Transverse colon (tissue), 4 donors: ENCODE measurements at places on chromosomes 5 and 9. TPM values are rescaled to one million over a fixed set of nuclear protein-coding genes. Genes with fewer than 3 reads are reported as not detected.

DNA sequence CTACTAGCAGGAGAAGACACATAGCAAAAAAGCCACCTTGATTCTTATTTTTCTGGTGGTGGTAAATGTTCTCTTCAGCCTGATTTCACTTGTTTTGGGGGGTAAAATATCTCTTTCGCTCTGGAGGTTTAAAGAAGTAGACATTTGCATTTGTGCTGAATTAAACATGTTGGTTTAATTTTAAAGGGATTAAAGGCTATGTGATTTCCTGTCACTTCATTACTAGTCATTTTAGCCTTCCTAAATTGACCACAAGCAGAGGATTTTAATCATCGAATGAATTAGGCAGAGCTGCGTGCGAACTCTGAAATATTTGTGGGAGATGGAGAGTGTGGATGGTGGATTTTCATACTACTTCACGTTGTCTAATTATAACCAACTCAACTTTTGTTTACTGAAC lies 4.8 kb downstream of the RASGRF2 start:
- DNase-seq, result no peak

- no peak for DNase-seq
These were observed 60.2 kb downstream of the WNK2 start for GRCh38 chr9:93244101-93244500.

GRCh38 chr5:146772881-146773466 lies 105.6 kb downstream of the PPP2R2B start:
- DNase-seq, result no peak

DNA sequence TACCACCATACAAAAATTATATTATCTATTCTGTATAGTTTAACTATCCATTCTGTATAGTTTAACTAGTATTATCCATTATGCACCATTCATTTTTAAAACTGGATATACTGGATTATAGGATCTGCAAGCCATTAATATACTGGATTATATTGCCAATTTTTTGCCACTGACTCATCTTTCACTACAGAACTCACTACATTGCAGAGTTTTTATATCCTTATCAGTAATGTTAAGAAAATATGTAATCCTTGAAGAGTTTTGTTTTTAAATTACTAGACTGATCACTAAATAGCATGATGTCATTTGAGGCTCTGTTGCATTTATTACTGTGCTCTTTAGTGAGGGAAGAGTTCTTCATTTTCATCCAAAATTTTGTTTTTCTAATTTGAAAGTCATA lies 109.8 kb upstream of the SNX2 start:
- no peak for DNase-seq

DNA sequence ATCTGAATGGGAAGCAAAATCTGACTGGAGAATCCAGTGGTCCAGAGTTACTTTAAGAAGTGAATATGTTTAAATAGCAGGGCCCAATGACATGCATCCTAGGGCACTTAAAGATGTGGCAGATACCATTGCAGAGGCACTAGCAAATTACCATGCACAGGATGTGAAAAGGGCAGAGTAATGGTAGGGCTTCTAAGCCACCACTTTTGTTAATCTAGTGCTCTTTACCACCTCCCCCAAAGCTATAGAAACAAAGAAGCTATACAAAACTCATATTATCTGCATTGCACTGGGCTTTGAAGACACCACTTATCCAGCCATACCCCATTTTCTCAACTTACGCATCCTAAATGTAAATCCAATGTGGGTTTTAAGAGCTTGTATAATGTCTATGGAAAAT lies 81.2 kb downstream of the ZCCHC7 start:
- no peak for DNase-seq

GRCh38 chr5:138463419-138464007 lies 1.8 kb upstream of the EGR1 start:
- peak; percentile 41 for DNase-seq

DNA sequence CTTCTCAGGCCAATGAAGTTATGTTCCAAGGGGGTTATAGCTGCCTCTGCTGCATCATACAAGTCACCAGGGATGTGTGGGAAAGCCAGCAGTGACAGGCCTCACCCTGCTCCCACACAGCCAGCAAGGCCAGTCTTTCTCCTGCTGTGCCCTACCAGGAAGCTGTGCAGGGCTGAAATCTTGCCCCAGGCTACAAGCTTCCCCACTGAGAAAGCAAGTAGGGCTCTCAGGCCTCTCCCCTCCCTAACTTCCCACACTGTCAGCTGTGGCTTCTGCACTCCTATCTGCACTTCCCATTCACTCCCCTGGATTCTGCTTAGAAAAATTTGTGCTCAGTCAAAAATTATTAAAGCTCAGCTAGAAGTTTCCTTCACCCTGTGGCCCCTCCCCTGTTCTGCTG lies 611.2 kb upstream of the ZNF608 start:
- DNase-seq, result no peak

DNA sequence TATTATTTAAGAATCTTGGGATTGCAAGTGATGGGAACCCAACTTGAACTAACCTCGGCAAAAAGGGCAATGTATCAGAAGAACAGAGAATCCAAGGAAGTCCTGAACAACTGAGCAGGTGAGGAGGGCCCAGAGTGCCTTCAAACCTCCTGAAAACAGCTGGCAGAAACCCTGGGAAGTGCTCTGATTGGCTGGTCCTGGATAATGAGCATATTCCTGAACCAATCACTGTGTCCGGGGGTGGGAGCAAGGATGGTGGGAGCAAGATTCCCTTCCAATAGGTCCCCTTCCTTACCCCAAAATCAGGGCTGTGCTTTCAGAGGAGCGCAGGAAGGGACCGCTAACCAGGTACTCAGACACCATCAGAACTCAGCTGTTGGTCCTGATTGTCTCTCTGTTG lies 31.9 kb upstream of the TBC1D2 start:
- no peak for DNase-seq

DNA sequence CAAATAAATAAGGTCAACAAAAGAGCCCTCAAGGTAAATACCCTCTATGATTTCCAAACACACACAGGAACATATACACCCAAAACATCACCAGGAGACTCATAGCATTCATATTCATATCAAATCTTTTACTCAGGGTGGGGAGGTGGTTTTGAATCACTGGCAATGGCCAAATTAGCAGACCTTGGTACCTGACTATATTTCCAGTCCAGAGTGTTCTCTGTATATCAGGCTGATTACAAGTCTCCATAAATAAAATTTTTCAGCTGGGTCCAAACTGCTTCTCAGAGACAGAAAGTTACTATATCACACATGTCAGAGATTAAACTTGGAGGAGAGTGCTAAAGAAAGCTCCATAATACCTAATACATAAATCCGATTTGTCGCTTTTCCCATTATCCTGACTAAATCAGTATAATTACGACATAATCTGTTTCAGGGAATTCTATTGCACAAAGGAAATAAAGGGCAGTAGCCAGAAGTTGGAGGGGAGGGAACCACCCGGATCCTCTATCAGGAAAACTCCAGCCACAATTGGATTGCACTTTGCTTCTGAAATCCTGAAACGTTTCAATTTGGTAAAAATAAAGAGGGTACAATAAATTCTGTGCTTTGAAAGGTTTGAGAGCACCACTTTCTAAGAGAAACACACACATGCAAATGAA lies 7.0 kb upstream of the GOLGA1 start:
- no peak for DNase-seq

- DNase-seq, result peak; percentile 11
These were observed 31.1 kb downstream of the OR2K2 start for GRCh38 chr9:111298731-111299598.

GRCh38 chr5:5558638-5559527 lies 136.4 kb downstream of the ICE1 start:
- DNase-seq, result no peak

GRCh38 chr5:64384765-64385164 lies 121.0 kb upstream of the RGS7BP start:
- no peak for DNase-seq

DNA sequence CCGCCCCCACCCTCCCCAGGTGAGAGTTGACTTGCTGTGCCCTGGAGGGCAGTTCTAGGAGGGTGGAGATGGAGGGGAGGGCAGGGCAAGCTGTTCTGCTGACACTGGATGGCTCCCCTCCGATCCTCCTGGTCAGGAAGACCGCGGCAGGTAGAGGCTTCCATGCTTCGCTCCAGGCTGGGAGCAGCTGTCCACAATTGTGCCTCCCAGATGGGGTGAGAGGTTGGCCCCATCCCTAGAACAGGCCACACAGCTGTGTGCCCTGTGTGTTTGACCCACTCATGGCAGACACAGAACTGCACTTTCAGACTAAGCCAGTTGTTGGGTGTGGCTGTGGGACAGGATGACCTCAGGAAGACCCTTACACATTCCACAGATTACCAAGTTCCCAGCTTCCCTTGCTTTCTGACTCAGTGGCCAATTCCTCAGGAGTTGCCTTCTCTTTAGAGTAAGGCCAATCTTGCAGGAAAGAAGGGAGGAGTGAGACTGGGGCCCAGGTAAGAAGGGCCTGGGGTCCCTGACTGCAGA lies 72.1 kb upstream of the HSPA9 start:
- no peak for DNase-seq

DNA sequence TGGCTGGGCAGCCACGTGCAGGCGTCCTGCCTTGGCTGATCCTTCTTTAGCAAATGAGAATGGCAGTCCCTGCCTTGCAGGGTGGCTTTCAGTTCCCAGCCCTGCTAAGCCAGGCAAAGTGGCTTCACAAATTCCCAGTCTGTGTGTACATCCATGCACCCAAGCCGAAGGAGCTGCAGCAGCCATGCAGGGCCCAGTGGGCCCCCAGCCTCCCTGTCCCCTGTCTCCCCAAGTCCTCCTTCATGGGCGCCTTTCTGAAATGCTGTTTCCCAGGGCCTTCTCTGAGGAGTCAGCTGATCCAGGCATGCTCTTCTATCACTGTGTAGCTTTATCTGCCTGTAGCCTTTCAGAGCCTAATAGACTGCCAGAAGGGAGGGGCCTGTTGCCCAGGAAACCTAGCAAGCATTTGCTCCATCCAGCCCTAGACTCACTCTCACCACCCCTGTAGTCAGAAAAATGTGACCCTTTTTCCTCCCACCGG lies 47.4 kb upstream of the SHC3 start:
- no peak for DNase-seq

GRCh38 chr9:100554935-100555401 lies 22.9 kb upstream of the CAVIN4 start:
- no peak for DNase-seq

DNA sequence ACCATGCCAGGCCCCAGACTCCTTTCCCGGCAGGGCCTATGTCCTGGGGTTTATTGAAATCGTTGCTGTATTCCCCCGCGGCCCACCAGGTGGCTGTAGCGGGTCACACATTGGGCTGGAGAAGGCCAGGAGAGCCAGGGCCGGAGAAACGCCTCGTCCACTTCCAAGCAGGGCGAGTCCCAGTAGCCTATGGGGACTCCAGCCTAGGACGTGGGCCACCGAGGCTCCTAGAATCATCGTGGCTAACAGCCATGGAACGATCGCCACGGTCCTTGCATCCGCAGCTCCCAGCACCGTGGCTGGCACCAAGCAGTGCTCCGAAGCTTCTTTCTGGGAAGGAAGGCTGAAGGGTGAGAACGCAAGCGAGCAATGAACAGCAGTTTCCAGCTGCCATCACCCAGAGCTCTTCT lies 87.7 kb downstream of the ENTREP1 start:
- DNase-seq, result peak; percentile 25

GRCh38 chr5:122921826-122922225 lies 76.4 kb downstream of the SNX24 start:
- DNase-seq, result no peak

- no peak for DNase-seq
These were observed 96.7 kb upstream of the MAMDC2 start for GRCh38 chr9:69946800-69947437.

DNA sequence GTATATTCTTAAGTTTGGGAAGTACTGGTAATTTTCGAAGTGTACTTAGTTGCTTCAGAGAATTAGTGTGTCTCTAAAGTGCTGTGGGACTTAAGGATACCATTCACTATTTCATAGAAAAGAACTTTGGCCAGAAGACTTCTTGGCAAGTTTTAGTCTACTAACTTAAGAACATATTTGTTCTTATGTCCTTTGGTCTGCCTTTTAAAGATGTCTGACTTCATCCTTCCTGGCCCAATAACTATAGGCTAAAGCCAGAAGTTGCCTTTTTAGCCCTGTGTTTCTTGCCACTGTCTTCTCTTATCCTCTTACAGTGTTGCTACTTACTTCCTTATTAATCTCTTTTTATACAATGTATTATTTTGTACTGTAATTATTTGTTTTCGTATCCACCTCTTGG lies 6.3 kb downstream of the RBM27 start:
- no peak for DNase-seq

- no peak for DNase-seq
These were observed 486 bp downstream of the NPDC1 start for GRCh38 chr9:137045294-137046087.

- no peak for DNase-seq
These were observed 133.6 kb downstream of the ATG10 start for GRCh38 chr5:82105457-82105856.

DNA sequence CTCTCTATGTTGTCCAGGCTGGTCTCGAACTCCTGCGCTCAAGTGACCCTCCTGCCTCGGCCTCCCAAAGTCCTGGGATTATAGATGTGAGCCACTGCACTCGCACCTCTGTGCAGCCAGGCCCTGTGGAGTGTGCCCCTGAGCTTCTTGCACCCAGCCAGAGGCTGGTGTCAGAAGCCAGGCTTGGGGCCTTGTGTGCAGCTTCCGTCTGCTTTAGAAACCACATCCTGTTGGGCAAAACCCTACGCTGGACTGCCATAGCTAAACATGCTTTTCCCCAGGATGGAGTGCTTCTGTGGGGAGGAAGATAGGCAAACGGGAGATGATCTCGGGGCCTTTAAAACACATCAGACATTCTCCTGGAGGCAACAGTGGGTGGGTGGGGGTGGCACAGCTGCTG lies 40.1 kb downstream of the PRRT1B start:
- DNase-seq, result peak; percentile 30

DNA sequence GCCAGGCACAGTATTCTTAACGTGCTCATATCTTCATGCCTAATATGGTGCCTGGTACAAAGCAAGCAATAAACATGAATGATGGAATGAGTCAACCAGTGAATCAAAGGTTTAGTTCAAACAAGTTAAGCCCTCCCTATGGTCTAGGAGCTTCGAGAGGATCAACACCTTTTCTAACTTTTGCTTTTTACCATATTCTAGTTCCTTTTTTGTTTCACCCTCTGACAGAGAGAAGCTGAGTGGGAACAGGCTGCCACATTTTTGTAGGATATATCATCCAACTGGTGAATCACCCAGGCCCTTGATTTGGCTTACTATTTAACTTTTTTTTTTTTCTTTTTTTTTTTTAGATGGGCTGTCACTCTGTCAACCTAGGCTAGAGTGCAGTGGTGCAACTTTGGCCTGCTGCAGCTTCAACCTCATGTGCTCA lies 39.3 kb upstream of the TNC start:
- DNase-seq, result no peak

GRCh38 chr9:129176701-129177442 lies 1.2 kb downstream of the IER5L start:
- DNase-seq, result no peak

Gene PCSK5
- total RNA-seq, result 110 TPM

Gene ENTREP1
- 23.2 TPM for total RNA-seq

Gene SNCAIP
- 2.2 TPM for total RNA-seq

Gene WNT8A
- total RNA-seq, result not detected

Gene CATSPER3
- total RNA-seq, result not detected

Gene SHC3
- 4.8 TPM for total RNA-seq

Gene SMIM33
- 0.64 TPM for total RNA-seq

Gene SAXO1
- total RNA-seq, result not detected

Gene HIGD2A
- 158 TPM for total RNA-seq

Gene CNOT8
- total RNA-seq, result 87.6 TPM

Gene PCDHA7
- 1.1 TPM for total RNA-seq
